ENCODE measurements at places on chromosomes 11 and 22. TPM values are rescaled to one million over a fixed set of nuclear protein-coding genes. Genes with fewer than 3 reads are reported as not detected.

- no peak for DNase-seq
Observed at GRCh38 chr11:75950141-75950540, 135.1 kb downstream of the UVRAG start.

DNA sequence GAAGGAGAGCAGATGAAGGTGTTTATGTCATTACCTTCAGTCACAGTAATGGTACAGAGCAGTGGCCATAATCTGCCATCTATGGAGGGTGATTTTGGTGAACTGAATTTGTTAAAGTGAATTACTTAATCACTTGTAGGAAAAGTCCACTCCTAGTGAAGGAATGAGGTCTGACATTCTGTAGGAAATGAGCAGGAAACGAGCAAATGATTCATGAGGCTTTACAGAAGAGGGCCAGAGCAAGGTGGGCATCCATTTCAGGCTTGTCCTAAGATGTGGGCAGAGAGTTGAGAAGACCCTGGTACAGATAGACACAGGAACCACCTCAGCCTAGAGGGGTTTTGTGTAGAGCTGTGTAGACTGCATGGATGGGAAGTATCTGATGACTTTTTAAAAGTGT lies 6.0 kb upstream of the SGSM3 start:
- DNase-seq: no peak

DNA sequence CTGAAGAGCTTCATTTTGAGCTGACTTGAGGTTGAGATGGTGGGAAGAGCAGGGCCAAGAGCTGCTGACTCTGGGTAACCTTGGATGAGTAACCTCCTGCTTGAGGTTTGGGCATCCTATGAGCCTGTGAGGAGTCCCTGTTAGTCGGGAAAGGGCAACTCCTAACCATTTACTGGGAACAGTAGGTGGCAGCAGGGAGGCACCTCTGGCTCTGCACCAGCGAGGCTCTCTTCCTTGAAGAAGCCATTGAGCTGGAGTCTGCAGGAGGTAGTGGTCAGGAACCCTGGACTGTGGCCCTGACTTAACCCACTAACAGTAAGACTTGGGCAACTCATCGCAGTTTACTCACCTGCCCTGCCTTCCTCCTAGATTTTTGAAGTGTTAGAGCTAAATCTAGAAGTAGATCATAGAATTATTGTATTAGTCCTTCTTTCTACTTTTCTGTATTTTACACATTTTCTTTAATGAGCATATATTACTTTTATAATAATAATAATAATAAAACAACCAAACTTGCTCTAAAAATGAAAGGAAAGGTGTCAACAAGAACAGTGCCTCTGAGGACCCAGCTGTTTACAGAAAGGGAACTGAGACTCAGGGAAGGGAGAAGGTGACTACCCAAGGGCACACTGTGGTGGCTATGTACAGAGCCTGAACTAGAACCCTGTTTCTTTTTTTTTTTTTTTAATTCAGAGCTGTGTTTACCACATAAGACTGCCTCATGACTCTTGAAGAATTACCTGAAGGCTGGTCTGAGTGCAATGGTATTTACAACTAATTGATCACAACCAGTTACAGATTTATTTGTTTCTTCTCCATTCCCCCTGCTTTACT lies 47.5 kb downstream of the MEI1 start:
- no peak for DNase-seq

GRCh38 chr11:117724104-117724503 lies 72.9 kb downstream of the DSCAML1 start:
- no peak for DNase-seq

- DNase-seq: peak; percentile 78
Observed at GRCh38 chr22:30234786-30235470, 11.6 kb downstream of the LIF start.

GRCh38 chr22:32680277-32680676 lies 121.2 kb upstream of the TIMP3 start:
- DNase-seq: no peak

GRCh38 chr11:128135451-128135850 lies 451.9 kb downstream of the ETS1 start:
- no peak for DNase-seq

- no peak for DNase-seq
Observed at GRCh38 chr22:23691748-23692423, 1.1 kb downstream of the RGL4 start.

- DNase-seq: no peak
Observed at GRCh38 chr11:10498426-10499250, 42.3 kb downstream of the RNF141 start.

GRCh38 chr11:128686745-128687177 lies 7.1 kb upstream of the FLI1 start:
- DNase-seq: peak; percentile 89

DNA sequence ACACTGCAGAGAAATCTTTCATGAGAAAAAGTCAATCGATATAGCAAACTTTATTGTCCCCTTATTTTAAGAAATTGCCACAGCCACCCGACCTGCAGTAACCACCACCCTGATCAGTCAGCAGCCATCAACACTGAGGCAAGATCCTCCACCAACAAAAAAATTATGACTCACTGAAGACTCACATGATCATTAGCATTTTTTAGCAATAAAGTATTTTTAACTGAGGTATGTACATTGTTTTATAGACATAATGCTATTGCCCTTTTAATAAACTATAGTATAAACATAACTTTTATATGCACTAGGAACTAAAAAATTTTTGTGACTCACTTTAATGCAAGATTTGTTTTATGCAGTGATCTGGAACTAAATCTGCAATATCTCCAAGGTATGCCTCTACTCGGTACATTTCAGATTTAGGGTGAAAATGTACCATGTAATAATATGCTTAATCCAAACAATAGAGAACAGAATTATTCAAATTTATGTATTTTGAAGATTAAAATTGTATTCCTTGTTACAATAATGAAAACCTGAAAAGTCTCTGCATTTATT lies 79.2 kb upstream of the CEP126 start:
- DNase-seq: no peak

DNA sequence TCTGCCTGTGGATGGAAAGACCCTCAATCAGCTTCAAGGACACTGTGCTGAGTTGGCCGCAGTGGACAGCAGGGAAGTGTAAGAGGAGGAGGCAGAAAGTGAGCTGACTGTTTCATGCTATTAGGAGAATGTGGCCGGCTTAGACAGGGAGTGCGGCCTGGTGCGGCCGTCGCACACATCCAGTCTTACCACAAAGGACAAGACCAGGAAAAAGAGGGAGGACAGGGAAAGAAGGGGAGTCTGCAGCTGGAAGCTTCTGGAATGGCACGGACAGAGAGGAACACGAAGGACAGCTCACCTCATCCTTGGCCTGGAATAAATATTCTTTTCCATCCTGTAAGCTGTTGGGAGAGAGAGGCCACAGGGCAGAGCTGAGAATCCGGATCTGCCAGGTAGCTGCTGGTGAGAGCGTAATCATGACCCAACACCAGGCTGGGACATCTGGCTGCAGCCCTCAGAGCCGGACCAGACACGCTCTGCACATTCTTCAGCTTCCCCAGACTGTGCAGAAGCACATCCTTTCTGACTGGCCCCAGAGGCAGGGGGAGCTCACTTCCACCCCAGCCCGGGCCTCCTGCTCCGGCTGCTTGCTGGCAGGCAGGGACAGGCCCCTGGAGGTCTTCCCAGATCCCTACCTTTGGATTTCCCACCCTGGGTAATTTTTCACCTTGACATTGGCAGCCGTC lies 8.6 kb upstream of the RBM4B start:
- DNase-seq: no peak

- DNase-seq: peak; percentile 94
Observed at GRCh38 chr11:64340671-64341335, 799 bp downstream of the CCDC88B start.

DNA sequence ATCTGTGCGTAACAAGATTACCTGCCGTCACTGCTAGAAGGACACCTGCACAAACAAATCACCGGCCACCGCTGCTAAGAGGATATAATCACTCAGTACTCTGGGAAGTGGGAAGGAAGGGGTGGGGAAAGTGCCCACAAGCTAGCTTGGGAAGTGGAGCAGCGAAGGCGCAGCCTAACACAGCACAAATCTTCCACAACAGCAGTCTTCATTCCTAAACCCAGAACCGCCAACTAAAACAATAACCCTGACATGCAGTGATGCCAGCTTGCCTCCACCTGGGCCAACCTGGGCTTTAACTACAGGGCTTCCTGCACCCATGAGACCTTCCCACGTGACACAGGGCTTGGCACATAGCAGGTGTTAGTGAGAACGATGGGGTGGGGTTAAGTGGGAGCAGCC lies 5.1 kb downstream of the DGCR2 start:
- DNase-seq: peak; percentile 53

DNA sequence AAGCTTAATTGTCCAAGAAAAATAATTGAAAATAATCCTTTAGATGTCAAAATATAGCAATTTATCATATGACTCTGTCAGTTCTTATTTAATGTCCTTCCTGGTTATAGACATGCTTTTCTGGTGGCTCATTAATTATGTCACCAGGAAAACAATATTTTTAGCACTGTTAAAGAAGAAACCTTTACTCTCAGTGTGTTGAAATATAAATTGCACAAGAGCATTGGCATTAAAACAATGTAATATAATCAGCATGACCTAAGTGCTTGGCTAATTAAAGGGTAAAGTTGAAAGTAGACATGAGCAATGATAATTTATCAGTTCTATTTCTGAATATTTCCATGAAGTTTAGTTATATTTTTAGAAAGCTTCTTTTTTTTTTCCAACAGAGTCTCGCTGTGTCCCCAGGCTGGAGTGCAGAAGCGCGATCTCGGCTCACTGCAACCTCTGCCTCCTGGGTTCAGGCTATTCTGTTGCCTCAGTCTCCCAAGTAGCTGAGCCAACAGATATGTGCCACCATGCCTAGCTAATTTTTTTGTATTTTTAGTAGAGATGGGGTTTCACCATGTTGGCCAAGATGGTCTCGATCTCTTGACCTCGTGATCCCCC lies 232.3 kb downstream of the JRKL start:
- DNase-seq: no peak

GRCh38 chr11:1198561-1199240 lies 24.2 kb upstream of the MUC5B start:
- peak; percentile 81 for DNase-seq

- DNase-seq: peak; percentile 79
Observed at GRCh38 chr11:123430721-123431497, 840 bp downstream of the GRAMD1B start.

DNA sequence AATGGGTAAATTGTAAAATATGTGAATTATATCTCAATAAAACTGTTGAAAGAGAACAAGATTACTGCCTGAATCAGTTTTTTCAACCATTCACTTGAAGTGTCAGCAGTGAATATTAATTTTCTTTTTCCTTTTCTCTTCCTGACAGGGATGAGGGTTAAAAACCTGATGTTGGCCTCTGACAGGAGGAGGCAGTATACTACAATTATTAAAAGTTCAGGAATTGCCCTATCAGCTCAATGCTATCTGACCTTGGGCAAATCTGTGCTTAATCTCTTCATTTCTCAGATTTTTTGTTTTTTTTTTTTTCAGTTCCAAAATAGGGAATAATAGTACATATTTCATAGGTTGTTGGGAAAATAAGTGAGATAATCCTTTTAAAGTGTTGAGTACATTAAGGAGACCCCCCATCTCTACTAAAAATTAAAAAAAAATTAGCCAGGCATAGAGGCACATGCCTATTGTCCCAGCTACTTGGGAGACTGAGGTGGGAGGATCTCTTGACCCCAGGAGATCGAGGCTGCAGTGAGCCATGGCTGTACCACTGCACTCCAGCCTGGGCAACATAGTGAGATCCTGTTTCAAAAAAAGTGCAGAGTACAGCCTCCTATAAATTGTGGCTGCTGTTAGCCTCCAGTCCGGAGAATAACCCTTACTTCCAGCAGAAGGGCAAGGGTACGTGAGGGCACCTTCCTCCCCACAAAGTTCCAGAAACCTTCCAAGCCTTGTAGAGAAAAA lies 48.8 kb downstream of the TRIM44 start:
- DNase-seq: no peak

DNA sequence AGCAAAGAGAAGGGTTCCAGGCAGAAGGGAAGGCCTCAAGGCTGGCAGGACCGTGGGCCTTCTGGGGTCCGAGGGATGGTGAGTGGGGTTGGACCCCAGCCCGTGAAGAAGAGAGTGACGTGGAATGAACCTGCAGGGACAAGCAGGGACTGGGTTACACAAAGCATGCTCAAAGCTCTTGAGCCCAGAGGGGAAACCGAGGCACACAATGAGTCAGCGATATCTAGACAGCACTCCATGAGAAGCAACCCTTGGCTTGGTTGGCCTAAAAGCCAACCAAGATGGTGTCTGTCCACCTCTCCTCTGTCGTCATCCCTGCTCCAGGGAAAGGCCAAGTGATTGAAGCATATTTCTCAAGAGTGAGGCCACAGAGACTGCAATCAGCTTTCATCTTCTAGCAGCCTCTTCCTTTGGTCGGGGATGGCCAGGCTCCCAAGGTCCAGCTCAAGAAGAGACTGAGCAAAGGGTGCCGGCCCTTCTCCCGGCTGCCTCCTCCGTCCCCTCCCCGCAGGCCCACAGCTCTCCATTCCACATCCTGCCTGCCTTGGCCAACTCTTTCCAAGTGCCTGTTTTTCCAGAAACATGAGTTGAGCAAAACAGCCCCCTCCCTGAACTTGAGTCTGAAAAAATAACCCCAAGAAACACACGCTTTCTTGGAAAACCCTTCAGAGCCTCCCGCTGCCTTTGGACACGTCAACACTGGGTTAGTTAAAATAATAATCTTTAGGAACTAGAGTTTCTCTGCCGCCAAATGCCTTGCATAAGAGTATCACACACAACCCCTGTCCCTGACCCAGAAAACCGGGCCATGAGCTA lies 556.6 kb downstream of the MIAT start:
- no peak for DNase-seq

DNA sequence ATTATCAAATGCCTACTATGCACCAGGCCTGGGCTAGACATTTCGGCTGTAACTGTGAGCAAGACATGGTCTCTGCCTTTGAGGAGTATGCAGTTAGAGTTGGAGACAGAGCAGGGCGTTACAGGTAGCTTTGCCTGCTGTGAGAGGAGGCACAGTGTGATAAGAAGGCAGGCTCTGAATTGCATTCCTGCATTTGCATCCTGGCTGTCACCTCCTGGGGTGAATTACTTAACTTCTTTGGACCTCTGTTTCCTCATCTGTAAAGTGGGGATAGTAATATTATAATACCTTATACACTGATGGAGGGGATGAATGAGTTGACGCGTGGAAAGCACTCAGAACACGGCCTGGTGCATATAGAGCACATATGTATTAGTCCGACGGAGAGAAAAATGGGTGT lies 118.1 kb upstream of the ARHGAP20 start:
- DNase-seq: no peak

Gene PRODH
- total RNA-seq: 184 TPM

Gene VWCE
- total RNA-seq: 0.67 TPM

Gene HEPACAM
- not detected for total RNA-seq

Gene P2RY6
- total RNA-seq: 3.1 TPM

Gene BIRC3
- 11.5 TPM for total RNA-seq

Gene SLC6A5
- total RNA-seq: not detected

Gene OR5A1
- not detected for total RNA-seq

Gene TPCN2
- total RNA-seq: 13.5 TPM

Gene GDPD4
- total RNA-seq: not detected

Gene CCDC157
- total RNA-seq: 16.1 TPM

Gene SIDT2
- total RNA-seq: 287 TPM

Gene SERPING1
- 474 TPM for total RNA-seq

Gene MPEG1
- 28.1 TPM for total RNA-seq

Gene RASSF10
- total RNA-seq: 2.0 TPM

Gene RAB36
- 9.1 TPM for total RNA-seq

Measured in upper lobe of left lung (tissue), 6 donors.